ENCODE measurements at places on chromosomes 1 and 21.

- DNase-seq: peak; percentile 1
These were observed 106.0 kb upstream of the FAM78B start for GRCh38 chr1:166272851-166273250.

GRCh38 chr1:154446789-154447188 is 41.6 kb downstream of the IL6R start:
- DNase-seq: no peak

- DNase-seq: no peak
These were observed 220.8 kb upstream of the KIAA0040 start for GRCh38 chr1:175413367-175413766.

DNA sequence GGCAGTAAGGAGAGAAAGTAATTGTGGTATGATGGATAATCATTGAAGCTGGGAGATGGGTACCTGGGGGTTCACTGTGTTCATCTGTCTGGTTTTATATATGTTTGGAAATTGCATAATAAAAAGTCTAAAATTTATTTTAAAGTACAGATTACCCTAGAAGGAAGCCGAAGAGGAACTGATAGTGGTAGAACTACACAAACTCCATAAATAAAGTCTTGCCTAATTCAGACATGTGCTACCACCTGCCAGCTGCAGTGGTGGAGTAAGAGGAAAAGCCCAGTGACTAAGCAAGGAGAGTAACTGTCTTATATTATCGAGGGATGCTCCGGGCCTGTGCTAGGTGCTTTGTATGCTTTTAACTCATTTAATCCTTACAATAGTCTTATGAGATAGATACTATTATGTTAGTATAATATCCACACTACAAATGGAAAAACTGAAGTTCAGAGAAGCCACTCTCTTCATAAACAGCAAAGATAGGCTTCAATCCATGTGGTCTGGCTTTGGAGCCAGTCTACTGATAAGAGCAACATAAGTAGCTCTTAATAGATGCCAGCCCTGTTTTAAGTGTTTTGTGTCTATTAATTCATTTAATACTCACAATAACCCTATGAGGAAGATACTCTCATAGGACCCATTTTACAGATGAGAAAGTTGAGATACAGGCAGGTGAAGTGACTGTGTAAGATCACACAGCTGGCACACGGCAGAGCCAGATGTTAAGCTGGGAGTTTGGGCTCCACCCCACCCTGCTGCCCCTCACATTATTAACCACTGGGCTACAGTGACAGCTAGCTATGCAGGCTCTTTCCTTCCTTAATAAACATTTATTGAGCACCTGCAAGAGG is 56.8 kb upstream of the HNRNPU start:
- DNase-seq: no peak

DNA sequence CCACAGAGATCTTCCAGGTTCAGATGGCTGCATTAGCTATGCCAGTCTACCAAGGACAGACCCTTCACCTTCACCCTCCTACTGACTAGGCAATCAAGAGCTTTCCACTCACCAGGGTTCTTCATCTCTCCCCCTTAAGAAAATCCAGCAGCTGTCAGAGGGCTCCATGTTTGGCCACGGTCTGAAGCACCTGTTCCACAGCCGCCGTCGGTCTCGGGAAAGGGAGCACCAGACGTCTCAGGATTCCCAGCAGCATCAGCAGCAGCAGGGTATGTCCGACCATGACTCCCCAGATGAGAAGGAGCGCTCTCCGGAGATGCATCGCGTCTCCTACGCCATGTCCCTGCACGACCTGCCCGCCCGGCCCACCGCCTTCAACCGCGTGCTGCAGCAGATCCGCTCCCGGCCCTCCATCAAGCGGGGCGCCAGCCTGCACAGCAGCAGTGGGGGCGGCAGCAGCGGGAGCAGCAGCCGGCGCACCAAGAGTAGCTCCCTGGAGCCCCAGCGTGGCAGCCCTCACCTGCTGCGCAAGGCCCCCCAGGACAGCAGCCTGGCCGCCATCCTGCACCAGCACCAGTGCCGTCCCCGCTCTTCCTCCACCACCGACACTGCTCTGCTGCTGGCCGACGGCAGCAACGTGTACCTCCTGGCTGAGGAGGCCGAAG is 13.8 kb downstream of the TMCC2 start:
- DNase-seq: no peak

DNA sequence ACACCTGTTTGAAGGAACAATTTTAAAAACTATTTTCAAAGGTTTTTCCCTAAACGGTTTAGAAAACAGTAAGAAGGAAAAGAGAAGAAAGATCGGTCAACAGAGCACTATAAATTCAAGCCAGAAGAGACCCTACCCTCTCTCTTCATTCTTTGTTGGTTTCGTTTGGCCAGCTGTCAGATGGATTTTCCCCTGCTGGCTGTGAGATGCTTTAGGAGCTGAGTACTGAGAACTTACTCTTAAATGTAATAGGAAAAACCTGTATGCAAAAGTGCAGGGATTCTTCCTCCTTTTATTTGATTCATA is 1.3 kb upstream of the TXNIP start:
- DNase-seq: no peak

GRCh38 chr1:67347688-67348472 is 40.2 kb downstream of the IL12RB2 start:
- DNase-seq: peak; percentile 69

DNA sequence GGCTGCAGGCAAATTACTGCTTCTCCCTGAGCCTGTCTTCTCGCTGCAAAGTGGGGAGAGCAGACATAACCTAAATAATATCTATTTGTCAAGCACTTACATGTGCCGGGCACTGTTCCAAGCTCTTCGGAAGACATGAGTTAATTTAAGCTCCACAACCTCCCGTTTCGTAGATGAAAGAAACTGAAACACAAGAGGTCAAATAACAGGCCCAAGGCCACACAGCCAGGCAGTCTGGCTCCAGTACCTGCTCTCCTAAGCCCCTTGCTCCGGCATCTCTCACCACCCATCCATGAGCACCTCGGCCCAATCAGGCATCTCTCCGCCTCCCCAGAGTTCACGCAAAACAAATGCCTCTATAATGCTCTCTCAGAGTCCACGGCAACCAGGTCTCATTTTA is 65.4 kb downstream of the TAS1R2 start:
- DNase-seq: no peak

GRCh38 chr1:184691719-184692324 is 62.8 kb downstream of the EDEM3 start:
- peak; percentile 46 for DNase-seq

DNA sequence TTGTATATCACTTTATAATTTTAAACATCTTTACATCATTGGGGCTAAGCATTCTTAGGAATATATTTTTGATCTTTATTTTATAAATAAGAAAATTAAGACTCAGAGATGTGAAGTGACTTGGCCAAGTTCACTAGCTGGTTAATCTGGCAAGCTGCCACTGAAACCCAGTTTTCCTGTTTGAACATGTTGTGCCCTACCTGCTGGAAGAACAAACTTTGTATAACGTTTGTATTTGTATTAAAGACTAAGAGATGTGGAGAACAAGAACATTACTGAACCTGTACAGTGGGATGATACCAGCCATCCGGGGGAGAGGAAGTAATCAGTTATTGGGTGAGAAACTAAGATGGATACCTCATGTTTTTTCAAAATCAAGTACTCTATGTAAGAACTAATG is 77.2 kb upstream of the SIPA1L2 start:
- DNase-seq: no peak
